NCI-H1436 treated with DMSO at 0.1 percent for 48 hours (cell line): ENCODE measurements at places on chromosomes 3 and 15.

- DNase-seq = no peak
Observed at GRCh38 chr15:33104212-33104611, 90.3 kb downstream of the FMN1 start.

DNA sequence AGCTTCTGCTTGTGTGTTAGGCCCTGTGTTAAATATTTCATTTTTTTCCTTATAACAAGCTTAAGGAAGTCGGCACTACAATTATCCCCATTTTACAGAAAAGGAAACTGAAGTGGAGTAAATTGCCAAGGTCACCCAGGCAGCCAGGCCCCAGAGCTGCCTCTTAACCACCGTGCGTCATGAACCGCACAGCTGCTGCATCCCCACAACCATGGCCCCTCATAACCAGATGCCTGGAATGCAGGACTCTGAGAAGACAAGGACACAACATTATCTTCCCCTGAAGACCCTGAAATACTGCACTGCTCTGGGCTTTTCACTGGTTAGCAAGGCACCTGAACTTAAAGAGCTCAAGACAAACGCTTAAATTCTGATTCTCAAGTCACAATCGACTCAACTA is 14.6 kb downstream of the LRIG1 start:
- DNase-seq = no peak

- DNase-seq = no peak
Observed at GRCh38 chr15:40986820-40987219, 33.5 kb downstream of the CHAC1 start.

GRCh38 chr15:30824518-30825195 is 79.1 kb upstream of the FAN1 start:
- no peak for DNase-seq

GRCh38 chr3:76827701-76828226 is 212.1 kb upstream of the ROBO2 start:
- DNase-seq = no peak

DNA sequence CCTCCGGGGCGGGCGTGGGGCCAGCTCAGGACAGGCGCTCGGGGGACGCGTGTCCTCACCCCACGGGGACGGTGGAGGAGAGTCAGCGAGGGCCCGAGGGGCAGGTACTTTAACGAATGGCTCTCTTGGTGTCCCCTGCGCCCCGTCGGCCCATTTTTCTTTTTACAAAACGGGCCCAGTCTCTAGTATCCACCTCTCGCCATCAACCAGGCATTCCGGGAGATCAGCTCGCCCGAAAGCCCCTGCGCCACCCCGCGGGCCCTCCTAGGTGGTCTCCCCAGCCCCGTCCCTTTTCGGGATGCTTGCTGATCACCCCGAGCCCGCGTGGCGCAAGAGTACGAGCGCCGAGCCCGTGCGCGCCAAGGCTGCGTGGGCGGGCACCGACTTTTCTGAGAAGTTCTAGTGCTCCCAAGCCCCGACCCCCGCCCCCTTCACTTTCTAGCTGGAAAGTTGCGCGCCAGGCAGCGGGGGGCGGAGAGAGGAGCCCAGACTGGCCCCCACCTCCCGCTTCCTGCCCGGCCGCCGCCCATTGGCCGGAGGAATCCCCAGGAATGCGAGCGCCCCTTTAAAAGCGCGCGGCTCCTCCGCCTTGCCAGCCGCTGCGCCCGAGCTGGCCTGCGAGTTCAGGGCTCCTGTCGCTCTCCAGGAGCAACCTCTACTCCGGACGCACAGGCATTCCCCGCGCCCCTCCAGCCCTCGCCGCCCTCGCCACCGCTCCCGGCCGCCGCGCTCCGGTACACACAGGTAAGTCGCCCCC is at the start of gene THBS1:
Gene THBS1, plus strand, starts transcription at position 595 of the 757 bp plus-strand sequence. CDS start 779 bp downstream, outside the sequence.
- no peak for DNase-seq

GRCh38 chr3:149590691-149591441 is 67.0 kb downstream of the WWTR1 start:
- no peak for DNase-seq

DNA sequence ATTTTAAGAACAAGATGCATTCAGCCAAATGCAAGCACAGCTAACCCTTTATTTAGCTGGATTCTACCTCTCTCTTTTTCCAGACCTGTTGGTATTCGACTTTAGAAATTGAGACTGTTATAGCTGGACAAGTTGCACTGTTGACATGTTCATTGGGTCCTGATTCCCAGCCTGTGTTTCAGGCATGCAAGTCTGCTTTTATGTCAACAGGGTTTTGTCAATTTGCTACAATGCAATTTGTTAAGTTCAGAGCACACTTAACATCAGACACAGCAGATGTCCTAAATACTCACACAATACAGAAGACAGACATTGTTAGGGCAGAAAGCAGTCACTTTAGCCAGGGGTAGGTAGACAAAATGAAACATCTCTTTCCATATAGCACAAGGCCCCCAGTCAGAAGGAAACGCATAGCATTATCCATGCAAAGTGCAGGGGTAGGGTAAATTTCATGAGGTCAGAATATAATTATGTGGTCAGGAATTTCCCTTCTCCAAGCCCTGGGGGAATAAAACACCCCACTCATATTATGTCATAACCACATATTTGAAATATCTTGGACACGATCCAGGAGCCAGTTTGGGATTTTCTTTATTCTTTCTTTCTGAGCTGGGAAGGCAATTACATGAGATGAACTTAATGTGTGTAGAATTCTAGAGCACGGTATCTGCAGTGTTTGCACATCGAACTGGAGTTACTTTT is 504.1 kb downstream of the NTRK3 start:
- DNase-seq = no peak

- DNase-seq = no peak
Observed at GRCh38 chr3:73765878-73766545, 141.3 kb upstream of the PDZRN3 start.

DNA sequence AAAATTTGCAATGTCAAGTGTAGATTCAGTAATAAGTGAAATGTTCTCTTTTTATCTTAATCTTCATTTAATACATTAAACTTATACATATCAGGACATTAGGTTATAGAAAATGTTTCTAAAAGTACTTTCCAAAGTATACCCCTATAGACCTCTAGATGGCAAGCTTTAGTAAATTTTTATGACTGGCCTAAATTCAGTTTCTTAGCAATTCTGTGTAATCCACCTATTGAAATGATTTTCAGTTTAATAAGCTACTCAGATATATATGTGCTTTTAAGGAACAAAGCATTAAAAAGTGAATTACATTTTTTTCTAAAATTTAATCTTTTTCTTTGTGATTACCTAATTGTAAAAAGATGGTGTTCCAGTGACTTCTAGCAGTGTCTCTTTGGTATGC is 342.2 kb downstream of the GBE1 start:
- no peak for DNase-seq

DNA sequence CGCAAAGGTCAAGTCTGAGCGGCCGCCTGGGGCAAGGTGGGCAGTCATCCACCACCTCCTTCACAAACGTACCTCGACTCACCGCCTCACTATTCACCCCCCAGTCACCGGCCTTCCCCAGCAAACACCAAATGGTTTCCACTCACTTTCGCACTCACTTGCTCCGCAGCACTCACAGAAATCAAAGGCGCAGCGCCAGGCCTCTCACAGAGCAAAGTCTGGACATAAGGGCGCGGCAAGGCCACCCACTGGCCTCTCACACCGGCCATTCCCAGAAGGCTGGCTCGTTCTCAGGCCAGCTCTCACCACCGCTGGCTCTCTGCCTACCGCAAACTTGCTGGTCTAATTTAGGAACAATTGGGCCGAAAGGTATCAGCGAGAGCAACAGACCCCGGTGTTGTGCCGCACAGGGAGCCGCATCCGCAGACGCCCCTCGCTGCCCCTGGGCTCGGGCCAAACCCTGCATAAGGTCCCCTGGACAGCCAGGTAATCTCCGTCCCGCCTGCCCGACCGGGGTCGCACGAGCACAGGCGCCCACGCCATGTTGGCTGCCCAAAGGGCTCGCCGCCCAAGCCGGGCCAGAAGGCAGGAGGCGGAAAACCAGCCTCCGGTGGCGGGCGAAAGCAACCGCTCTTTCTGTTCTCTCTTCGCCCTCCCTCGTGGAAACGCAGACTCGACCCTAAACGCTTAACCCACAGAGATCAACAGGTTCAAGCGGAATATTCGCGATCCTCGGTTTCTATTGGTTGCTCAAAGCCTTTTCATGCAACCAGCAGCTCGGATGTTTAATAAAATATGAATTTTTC is 2.9 kb downstream of the SHOX2 start:
- no peak for DNase-seq

- DNase-seq = no peak
Observed at GRCh38 chr3:158671821-158672214, 630 bp downstream of the LXN start.
